Activated naive CD8-positive, alpha-beta T cell treated with anti-CD3 and anti-CD28 coated beads, Interleukin-2, amount 10 ng/mL, durations not matched to agents 7 days and 5 days (primary cell): ENCODE measurements at places on chromosomes 5 and 9. TPM values are rescaled to one million over a fixed set of nuclear protein-coding genes. Genes with fewer than 3 reads are reported as not detected.

The JMY gene
- 8.3 TPM for total RNA-seq

The NANS gene
- total RNA-seq, result 31.1 TPM

The GABRA1 gene
- not detected for total RNA-seq

The IFNA1 gene
- not detected for total RNA-seq

The STPG3 gene
- not detected for total RNA-seq

The DMGDH gene
- 0.67 TPM for total RNA-seq

The DBN1 gene
- 82.5 TPM for total RNA-seq

DNA sequence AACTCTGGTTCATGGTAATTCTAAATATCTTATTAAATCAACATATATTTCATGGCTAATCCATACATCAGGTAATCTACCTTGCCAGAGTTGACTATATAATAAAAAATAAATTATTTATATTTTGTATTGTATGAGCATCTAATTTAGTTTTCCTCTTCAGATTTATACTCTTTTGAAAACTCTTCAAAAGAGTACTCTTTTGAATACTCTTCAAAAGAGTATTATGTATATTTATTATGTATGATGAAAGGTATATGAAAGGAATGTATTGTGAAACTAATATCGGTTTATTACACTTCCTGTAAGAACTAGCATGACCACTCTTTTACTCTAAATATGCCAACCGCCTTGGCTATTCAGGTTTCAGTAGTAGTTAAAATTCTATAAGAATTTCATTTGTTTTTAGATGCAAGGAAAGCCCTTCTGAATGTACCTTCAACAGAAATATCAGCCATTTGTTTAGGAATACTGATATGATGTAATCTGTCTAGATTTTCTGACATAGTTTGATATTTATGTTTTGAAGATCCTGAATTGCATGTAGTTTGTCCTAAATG lies 178.7 kb downstream of the WDR70 start:
- DNase-seq, result no peak

- DNase-seq, result no peak
Observed at GRCh38 chr5:88825584-88826315, 57.2 kb downstream of the MEF2C start.

DNA sequence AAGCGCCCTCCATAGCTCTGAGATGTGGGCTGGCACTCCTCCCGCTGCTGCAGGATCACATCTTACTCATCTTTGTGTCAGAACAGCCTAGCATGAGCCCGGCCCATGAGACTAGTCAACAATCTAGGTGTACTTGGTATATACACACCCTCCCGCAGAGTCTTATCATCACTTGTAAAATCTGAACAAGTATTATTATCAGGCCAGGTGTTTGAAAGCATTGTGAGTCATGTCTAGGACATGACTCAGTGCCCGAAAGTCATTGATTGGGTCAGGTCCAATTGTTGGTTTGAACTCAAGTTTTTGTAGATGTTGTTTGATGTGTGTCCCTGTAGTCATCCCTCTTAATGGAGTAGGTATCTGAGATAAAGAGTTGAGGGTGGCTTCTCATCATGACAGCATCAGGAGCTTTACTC lies 108.7 kb downstream of the CFAP90 start:
- no peak for DNase-seq

DNA sequence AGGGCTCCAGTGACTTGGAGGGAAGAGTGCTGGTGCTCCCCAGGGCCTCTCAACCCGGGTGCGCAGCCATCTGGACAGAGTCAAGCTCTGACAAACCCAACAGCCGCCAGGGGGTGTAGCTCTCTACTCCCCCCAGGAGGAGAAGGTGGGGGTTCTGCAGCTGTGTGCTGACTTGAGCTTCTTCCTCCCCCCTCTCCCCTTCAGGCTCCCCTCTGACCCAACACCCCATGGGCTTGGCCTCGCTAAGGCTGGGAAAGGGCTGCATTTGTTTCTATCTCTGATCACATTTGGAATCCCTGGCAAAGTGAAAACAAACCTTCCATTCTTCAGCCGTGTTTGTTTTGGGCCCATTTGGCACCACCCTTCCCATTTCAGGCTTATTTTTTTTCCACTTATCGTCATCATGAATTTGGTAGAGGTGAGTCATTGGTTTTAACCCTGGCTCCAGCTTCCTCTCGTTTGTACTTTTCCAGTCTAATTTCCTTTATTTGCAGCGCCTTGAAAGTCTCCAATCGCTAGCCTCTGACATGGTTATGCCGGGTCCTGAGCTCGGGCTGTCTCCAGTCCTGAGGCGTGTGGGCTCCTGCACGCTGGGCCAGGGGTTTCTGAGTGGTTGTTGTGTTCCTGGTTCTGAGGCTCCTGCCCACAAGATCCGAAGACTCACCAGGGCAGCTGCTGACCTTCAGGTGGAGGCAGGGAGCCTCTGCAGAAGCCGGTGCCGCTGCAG lies 36.1 kb downstream of the DAP start:
- DNase-seq, result no peak

DNA sequence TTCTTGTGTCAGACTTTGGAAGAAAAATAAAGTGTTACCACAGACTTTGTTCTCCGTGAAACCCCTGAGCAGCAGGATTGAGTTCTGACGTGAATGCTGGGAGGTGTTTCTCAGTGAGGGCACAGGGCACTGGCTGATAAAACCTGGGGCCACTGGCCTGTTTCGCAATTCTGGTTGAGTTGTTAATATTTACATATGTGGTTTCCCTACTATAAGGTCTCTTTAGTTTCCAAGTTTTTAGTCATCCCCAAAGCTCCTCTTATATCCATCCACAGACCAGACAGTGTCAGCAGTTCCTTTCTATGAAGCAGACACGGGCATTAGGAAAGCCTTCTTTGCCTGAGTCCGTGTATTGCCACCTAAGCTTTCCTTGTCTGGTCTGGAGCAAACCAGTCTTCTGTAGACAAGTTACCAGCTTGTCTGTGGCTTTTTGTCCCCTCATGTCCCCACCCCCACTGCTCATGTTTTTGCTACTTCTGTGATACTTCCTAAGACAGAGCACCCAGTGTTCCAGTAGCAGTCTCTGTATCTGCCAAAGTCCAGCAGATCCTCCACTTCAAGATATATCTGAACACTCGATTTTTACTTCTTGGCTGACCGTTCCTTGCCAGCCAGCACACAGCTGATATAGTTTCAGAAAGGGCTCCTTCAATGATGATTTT lies 42.0 kb downstream of the ACO1 start:
- DNase-seq, result no peak

- peak; percentile 20 for DNase-seq
Observed at GRCh38 chr5:55591686-55592085, 56.9 kb upstream of the PLPP1 start.

DNA sequence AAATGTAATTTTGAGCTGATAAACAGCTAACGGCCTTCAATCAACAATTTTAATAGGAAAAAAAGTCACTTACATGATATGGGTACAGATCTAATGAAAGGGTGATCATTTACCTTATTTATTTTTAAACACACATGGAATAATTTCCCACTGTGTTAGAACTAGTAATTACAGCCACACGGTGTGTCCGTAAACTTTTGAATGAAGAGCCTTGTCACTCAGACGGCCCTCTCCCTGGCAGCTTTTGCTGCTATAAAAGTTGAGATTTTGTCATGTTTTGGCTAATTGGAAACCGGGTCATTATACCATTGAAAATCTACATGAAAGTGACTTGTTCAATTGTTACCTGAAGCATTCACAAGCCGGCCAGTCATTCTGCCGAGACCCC lies 15.7 kb downstream of the CFAP77 start:
- no peak for DNase-seq

DNA sequence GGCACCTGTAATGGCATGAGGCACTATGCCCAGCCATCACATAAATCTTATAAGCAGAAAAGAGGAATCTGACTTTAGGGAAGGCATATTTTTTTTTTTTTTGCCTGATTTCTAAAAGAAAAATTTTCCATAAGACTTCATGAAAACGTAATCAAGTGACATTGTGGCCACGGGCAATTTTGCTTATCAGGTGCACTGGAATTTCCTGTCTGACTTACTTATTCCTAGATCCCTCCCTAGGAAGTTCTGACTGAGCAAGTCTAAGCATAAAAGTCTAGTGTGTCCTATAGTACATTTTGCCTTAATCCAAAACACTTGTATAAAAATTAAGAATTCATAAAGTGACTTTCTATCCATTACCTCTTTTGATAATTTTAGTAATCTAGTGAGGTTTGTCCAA lies 12.5 kb downstream of the C5orf46 start:
- no peak for DNase-seq

- peak; percentile 83 for DNase-seq
Observed at GRCh38 chr9:97237951-97238889, 69.2 kb upstream of the CCDC180 start.

GRCh38 chr5:179261301-179262125 lies 83.7 kb downstream of the ADAMTS2 start:
- DNase-seq, result no peak

- DNase-seq, result no peak
Observed at GRCh38 chr9:7097040-7097715, 339.4 kb downstream of the KDM4C start.

GRCh38 chr5:69011910-69012309 lies 81.9 kb upstream of the SLC30A5 start:
- DNase-seq, result no peak

DNA sequence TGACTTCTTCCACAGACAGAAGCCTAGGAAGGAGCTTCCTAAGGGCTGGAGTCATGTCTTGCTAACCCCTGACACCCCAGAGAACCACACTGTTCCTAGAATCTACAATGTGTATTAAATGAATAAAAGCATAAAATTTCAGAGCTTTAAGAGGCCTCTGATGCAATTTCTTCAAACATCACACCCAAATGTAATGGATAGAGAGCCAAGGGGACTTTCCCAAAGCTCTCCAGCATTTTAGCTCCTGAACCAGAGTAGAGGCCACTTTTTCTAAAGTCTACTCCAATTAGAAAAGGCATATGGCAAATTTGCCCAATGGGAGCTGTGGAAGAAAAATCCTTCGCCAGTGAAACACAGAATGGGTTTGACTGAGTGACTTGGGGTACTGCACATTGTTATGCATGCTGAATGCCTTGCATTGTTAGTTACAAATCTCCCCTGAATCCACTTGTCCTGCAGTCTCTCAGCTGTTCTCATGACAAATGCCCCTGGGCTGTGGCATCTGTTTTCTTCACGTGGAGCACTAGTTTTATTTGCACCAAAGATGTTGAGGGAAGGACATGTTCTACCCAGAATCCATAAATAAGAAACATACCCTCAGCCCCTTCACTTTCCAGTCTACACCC lies 334.0 kb downstream of the ASTN2 start:
- DNase-seq, result no peak

DNA sequence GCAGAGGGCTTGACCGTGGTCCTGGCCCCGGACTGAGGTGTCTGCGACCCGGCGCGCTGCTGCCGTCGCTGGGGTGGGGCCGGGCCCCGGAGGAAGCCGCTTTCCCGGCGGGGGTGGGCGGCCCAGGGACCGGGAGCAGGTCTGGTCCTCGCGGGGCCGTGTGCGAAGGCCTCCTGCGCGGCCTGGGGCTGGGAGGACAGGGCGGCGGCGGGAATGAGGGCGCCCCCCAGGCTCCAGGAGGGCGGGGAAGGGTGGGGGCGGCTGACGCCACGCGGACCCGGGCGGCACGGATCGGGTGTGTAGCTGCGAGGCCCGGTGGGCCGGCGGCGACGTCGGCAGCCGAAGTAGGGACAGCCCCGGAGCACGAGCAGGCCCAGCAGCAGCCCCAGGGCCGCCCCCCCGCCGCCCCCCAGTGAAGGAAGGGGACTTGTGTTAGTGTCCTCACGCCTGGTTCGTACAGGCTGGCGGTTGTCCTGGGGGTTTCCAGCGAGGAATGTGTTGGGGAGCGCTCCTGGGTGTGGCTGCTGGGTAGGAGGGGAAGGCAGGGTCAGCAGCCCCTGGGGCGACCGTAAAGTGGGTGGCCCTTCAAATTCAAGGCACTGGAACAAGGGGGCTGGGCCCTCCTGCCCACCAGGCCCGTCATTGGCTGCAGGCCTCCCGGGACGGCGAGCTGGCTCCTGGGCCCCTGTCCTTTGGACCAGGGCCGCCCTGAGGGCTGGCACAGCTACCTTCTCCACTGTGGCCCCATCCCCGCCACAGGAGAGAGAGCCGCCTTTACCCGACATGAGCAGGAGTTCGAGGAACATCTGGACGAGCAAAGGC lies 597 bp upstream of the TMEM250 start:
- DNase-seq, result no peak

- DNase-seq, result no peak
Observed at GRCh38 chr9:16794871-16795639, 75.4 kb downstream of the BNC2 start.

DNA sequence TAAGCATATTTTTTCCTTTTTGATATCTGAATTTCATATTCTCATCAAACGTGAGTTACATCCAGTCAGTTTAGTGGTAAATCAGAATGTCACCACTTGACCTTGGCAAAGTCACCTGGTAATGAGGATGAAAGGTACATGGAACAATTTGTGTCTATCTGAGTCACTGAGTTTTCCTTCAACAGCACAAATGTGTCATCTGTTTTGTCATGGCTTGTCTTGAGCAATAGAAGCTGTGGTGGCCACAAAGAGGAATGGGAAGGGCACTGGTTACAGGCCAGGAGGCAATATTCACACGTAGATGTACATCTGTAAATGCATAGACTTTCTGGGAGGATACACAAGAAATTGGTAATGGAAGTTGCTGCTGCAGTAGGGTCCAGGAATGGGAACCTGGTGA lies 8.4 kb upstream of the ZNF474 start:
- no peak for DNase-seq

- DNase-seq, result no peak
Observed at GRCh38 chr9:115593587-115594091, 475.7 kb upstream of the TNC start.

DNA sequence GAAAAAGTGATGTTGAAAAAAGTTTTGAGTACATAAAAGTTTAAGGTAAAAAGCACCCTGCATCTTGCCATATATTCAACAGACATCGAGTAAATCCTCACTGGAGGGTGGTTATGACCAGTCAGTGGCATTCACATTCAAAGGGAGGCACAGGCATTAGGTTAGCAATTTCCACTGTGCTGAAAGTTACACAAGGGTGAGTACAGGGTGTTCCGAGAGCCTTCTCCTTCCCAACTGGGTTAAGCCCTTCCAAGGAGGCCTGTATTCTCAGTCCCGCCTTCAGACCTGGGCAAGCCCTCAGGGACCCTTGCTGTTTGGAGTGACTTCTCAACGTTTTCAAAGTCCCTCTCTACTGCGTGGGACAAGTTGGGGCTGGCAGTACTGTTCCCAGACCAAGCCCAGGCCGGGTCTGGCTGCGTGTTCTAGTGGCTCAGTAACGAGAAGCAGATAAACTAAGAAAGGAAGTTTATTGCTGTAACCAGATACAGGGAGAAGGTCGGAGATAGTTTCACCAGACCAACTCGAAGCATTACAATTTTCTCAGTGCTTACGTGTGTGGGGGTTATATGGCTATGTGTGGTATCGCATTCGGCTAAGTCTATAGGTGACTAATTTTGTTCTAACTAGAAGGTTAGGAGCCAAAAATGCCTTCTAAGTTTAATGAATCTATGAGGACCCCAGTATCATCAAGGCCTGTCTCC lies 13.0 kb upstream of the SETX start:
- DNase-seq, result no peak

DNA sequence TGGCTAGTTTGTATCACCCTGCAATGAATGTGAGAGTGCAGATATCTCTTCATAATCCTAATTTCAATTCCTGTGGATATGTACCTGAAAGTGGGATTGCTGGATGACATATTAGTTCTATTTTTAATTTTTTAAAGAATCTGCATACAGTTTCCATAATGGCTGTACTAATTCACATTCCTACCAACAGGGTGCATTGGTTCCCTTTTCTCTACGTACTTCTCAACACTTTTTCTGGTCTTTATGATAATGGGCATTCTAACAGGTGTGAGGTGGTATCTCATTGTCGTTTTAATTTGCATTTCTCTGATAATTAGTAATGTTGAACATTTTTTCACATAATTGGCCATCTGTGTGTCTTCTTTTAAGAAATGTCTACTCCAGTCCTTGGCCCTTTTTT lies 927.5 kb downstream of the DTWD2 start:
- no peak for DNase-seq

GRCh38 chr9:78470741-78471140 lies 173.8 kb downstream of the PSAT1 start:
- no peak for DNase-seq
